M059J (cell line): ENCODE measurements at places on chromosomes 1 and 21. TPM values are rescaled to one million over a fixed set of nuclear protein-coding genes. Genes with fewer than 3 reads are reported as not detected.
A peak's percentile ranks its signal among the peaks of the same experiment; 100 is the strongest.

The ETV3 gene
- 8.2 and 8.8 TPM in 2 replicates for total RNA-seq

The TCEA3 gene
- 0.07 and 0.30 TPM in 2 replicates for total RNA-seq

GRCh38 chr1:59570524-59570923 is 244.2 kb upstream of the HOOK1 start:
- peak; percentile 49 for DNase-seq

The CYB5RL gene
- total RNA-seq = 4.5 and 6.5 TPM in 2 replicates

The HES3 gene
- not detected in 2 replicates for total RNA-seq

DNA sequence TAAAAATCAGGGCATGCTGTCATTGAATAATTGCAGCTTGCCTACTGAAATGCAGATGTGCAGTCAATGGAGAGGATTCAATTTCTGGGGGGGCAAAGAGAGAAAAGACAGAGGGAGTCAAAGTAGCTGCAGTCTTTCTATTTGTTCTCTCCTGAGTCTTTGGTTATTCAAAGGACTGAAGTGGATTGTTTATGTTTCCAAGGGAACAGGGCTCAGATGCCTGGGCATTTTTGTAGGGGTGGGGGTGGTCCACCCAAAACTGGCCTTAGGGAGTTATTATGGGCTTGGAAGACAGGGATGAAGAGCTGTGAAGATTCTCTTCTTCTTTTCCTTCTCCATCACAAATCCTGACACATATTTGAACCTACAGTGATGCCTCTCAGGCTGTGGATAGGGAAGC is 408.8 kb upstream of the DAB1 start:
- DNase-seq = no peak

DNA sequence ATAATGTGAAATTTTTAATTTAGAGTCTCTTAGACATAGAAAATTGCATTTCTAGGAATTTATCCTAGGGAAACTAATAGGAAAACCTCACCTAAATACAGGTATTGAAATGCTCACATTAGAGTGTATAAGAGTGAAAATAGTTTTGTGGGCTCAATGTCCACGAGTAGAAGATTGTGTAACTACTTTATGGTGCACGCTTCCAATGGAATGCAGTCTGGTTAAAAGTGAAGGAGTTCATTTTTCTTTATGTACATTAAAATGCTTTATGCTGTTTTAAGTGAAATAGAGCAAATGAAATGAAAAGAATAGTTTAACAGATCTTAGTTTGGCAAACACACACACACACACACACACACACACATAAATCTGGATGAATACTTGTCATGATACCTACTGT is 278.2 kb downstream of the USP25 start:
- no peak for DNase-seq

The HHAT gene
- total RNA-seq = 4.2 and 5.2 TPM in 2 replicates

The AMY1A gene
- total RNA-seq = not detected in 2 replicates

- no peak for DNase-seq
Observed at GRCh38 chr1:48073798-48074530, 76.8 kb upstream of the TRABD2B start.

The MRPL39 gene
- 65.1 and 88.8 TPM in 2 replicates for total RNA-seq

DNA sequence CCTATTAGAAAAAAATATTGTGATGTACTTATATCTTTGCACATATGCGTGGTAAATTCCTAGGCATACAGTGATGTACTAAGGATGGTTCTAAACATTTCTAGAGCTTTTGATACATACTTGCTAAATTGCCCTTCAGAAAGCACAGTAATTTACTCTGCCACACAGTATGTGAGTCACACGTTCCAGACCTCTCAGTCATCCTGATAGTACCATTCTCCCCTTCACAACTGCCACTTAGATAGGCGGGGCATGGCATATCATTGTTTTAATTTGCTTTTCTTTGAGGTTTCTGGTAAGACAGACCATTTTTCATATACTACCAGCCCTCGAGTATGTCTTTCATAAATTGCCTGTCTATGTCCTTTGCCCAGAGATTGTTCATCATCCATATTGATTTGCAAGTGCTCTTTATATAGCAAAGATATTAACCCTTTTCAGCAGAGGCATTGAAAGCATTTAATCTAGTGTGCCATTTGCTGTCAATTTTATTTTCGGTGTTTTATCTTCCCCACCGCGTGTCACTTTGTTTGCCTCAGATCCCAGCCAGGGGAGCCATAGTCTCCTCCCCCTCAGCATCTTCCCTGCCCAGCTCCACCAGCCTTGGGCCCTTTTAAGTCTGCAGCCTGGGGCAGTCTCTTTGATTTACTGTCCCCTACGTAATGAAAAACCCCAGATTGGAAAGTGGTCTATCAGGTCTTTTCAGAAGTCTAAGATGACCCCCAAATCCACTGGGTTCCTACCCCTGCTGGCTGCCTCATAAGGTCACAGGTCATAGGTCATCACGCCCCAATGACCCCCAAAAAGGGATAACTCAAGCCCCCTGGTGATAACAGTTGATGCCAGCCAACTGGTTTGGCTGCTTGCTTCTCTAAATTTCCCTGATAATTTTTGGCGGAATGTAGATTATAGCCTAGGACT is 11.8 kb upstream of the PAX7 start:
- DNase-seq = peak; percentile 91

DNA sequence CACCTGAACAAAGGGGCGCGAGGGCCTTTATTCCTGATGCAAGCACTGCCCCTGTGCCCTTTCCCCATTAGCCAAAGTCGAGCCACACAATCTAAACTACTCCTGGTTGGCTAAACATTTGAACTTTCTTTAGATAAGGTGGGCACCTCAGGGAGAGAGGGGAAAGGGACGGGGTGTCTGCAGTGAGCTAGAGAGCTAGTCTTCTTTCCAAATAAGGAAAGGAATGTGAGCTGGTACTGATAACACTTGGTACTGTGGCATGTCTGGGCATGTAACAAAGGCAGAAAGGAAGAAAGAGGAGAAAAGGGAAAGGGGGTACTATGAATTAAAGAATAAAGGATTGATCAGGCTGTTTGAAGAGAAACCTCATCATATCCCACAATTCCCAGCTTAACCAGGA is 62.8 kb downstream of the OVGP1 start:
- no peak for DNase-seq

DNA sequence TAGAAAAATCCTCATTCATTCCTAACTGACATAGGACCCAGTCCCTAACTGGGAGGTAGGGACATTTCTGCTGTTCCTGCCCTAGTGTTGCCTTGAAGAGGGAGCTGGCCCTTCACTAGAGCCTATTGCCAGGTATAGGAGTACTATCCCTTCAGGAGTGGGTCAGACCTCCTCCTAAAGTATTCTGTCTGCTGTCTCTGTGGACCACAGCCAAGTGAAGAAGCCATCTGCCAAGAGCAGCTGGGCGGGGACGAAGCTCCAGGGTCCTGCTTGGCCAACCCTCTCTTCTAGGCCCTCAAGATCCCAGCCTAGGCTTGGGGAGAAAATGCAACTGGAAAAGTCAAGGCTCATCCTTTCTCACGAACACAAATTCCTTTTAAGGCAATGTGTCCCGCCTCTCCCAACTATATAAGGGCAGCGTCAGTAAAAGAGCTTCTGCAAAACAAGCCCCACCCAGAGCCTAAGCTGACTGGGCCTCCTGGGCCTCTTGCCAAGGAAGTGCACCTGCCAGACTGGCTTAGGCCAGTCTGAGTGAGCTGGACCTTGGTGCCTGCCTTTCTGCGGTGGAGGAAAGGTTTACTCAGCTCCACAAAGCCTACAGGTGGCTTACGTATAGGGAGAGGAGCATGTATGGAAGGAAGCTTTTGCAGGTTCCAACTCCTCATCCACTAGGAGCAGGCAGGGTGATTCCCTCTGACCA is 638 bp upstream of the TUFT1 start:
- DNase-seq = peak; percentile 98

DNA sequence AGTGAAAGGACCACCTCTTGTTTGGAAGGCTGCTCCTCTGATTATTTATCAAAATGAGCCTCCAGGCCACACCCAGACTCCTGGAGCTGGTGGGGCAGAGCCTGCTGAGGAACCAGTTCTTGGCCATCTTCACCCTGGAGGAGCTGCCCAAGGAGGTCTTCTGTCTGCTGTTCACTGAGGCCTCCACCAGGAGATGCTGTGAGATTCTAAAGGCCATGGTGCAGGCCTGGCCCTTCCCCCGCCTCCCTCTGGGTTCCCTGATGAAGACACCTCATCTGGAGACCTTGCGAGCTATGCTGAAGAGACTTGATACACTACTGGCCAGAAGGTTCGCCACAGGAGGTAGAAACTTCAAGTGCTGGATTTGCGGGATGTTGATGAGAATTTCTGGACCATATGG is 61.7 kb upstream of the GJA8 start:
- peak; percentile 9 for DNase-seq

DNA sequence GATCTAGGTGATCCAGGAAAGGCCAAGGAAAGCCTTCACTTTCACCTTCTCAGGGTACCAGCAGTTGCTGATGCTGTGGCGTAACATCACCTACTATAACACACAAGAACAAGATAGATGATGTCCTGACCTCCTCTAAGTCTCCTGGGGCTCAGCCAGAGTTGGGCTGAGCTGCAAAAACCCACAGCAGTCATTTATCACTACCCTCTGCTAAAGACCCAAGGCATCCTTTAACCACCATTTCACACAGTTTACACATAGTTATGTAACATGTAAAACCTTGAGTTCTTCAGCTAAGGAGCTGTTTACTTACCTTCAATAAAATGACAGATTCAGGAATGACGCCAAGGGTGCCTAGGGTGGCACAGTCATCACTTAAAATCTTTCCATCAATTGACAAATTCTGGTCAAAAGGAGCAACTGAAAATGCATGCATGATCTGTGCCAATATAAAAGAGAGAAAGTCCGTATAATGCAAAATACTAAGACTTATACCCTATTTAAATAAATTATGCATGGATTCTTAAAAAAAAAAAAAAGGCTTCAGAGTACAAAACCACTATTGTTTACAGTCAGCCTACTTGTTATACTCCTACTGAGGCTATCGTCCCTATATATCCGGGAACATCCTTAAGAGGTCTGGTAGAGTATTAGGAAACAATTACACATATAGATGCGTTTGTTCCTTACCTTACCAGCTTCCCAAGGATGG is 20.7 kb upstream of the RAP1GAP start:
- no peak for DNase-seq
